Mesangial cell (primary cell): ENCODE measurements at places on chromosomes 3 and 15. TPM values are rescaled to one million over a fixed set of nuclear protein-coding genes. Genes with fewer than 3 reads are reported as not detected.

LIPH gene
- 0.13 TPM in 1 of 2 replicates, not detected in the other for total RNA-seq

MKRN2OS gene
- 1.3 TPM in 1 of 2 replicates, not detected in the other for total RNA-seq

MELTF gene
- 15.3 and 19.4 TPM in 2 replicates for total RNA-seq

GOLGA8J gene
- not detected in 2 replicates for total RNA-seq

ADAMTS9 gene
- total RNA-seq: 5.4 and 20.3 TPM in 2 replicates

PPM1M gene
- total RNA-seq: 9.5 and 19.3 TPM in 2 replicates

CSPG4 gene
- total RNA-seq: 14.2 and 22.8 TPM in 2 replicates

TMC3 gene
- total RNA-seq: not detected in 2 replicates

SNTN gene
- total RNA-seq: not detected in 2 replicates

KNG1 gene
- not detected in 2 replicates for total RNA-seq

SI gene
- not detected in 2 replicates for total RNA-seq

ECE2 gene
- not detected in 2 replicates for total RNA-seq

FHIT gene
- total RNA-seq: 2.0 and 10.4 TPM in 2 replicates

GRM2 gene
- total RNA-seq: 0.16 TPM in 1 of 2 replicates, not detected in the other

WDR49 gene
- not detected in 2 replicates for total RNA-seq
